ENCODE measurements at places on chromosomes 13 and 19.

- DNase-seq: no peak
Measured at GRCh38 chr13:93680329-93680728, 453.7 kb downstream of the GPC6 start.

DNA sequence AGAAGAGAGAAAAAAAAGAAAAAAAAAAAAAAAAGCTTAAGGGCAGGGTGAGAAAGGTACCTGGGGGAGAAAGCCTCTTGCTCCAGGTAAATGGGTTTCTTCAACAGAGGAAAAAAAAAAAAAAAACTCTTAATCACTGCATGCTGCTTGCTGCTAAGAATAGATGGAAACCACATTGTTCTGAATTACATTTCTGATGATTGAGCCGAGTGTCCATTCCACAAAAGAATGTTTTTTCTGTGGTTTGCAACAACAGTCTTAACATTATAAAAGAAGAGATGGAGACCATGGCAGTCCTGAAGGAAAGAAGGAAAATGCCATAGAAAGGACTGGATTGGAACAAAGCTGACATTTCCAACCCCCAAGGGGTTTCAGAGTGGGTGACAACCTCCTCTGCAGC lies 1312.7 kb downstream of the SLITRK1 start:
- no peak for DNase-seq

GRCh38 chr19:18223860-18224524 lies 2.2 kb downstream of the PDE4C start:
- no peak for DNase-seq

GRCh38 chr19:42086770-42087550 lies 11.0 kb downstream of the ZNF574 start:
- DNase-seq: no peak
